RKO (cell line): ENCODE measurements at places on chromosomes 3 and 15.

DNA sequence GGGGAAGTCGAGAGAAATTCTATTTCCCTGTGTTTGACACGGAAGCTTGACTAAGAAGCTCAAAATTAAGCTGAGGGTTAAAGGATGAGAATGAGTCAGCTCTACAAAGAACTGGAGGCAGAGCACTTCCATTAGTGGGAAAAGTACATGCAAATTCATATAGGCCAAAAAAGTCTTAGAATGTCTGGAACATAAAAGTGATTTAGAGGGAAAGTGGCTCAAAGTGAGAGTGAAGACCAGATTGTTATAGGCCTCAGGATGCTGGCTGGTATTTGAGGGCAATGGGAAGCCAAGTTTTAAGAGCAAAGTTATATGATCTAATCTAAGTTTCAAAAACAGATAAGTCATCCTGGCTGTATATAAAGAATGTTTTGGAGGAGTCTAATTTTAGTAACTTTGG is 857.3 kb downstream of the NAALADL2 start:
- DNase-seq: no peak

GRCh38 chr3:193768070-193768394 is 175.0 kb downstream of the OPA1 start:
- peak; percentile 57 for DNase-seq

DNA sequence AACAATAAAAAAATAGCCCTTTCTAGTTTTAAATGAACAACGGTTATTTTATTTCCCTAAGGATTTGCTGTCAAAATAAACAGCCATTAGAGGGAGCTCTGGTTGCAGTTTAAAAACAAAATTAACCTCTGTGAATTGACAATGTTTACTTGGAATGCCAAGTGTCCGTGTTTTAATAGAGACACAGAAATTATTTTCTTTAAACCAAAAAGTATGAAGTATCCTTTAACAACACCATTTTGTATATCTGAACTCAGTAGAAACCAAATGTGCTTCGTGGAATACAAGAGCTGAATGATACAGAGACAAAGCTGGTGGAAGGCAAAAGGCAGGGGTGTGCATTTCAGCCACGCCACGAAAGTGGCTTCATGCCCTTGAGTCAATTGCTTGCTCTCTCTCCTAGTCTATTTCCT is 74.4 kb downstream of the MOBP start:
- DNase-seq: peak; percentile 49

GRCh38 chr3:11155341-11156025 is 1.2 kb downstream of the HRH1 start:
- peak; percentile 61 for DNase-seq

- no peak for DNase-seq
These were observed 160.0 kb downstream of the NAALADL2 start for GRCh38 chr3:175018946-175019727.
